ENCODE measurements at places on chromosomes 7 and 10.

DNA sequence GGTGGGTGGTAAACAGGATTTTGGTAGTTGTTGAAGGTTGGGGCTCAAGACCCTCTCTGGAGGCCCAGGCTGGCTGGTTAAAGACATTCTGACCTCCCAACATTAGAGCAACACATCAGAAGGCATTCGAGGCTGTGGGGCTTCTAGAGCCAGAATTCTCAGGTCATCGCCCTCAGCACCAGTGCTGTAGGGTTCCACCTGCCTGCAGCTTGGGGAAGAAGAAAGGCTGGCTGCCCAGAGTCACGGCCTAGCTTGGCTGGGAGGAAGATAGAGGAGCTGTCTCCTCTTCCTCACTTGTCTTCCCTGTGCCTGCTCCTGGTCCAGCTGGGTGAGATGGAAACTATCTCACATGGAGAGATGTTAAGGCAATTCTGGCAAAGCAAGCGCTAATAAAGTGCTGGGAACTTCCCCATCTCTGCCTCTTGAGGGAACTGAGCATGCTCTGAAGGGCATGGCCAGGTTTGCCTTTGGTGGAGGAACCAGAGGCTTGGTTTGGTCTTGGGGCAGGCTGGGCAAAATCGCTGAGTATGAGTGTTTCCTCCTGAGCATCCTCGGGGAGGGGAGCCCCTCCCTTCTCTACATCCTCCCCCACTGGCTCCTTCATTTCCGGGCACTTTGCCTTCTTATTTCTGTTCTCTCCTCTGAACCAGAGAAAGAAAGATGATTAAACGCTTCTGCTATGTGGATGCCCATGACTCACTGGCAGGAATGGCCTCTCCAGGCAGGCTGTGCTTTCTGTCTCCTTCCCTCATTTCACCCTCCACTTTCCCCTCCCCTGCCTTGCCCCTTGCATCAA, 509.0 kb upstream of the PODXL start:
- peak; percentile 97 for DNase-seq
- peaks cover 33% of the 10 kb centered on the region for H3K4me1 ChIP-seq
- peak overlapping the region; percentile 88 for H3K27ac ChIP-seq
- H3K4me3 ChIP-seq: no peak overlapping the region
- no peaks in the 10 kb centered on the region for H3K27me3 ChIP-seq
- no peaks in the 10 kb centered on the region for H3K36me3 ChIP-seq

GRCh38 chr7:129386506-129386905, 47.7 kb upstream of the STRIP2 start:
- no peak for DNase-seq
- no peaks in the 10 kb centered on the region for H3K27me3 ChIP-seq
- H3K27ac ChIP-seq: no peak overlapping the region
- H3K36me3 ChIP-seq: no peaks in the 10 kb centered on the region

DNA sequence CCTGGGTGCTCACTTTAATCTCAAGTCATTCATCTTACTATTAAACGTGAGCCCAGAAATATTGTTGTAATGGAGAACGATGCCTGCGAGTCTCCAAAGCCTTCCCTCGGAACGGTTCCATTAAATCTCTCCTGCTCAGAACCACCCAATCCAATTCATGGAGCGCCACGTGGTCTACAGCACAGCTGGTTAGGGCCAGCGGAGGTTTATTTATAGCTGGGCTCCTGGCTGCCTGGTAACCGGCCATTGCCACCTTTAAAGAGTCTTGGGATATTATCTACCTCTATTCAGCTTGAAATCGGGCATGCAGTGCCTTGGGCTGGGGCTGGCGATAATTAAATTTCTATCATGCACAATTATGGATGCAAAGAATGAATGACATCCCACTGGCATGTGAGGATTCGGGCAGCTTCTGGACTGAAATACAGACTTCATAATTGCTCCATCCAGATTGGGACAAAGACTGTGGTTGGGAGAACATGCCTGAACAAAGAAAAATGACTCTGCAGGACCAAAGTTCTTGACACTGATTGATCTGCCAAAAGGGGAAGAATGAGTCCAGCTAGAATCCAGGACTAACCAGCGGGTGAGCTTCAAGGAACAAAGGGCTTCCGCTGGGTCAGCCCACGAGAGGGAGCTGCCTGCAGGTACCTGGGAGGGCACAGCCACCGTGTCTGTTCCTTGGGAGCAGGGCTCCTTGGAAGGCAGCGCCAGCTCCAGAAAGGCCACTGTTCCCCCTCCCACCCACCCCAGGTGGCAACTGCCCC, 7.3 kb downstream of the FAM20C start:
- H3K4me1 ChIP-seq: no peaks in the 10 kb centered on the region
- no peak overlapping the region for H3K27ac ChIP-seq
- DNase-seq: no peak

DNA sequence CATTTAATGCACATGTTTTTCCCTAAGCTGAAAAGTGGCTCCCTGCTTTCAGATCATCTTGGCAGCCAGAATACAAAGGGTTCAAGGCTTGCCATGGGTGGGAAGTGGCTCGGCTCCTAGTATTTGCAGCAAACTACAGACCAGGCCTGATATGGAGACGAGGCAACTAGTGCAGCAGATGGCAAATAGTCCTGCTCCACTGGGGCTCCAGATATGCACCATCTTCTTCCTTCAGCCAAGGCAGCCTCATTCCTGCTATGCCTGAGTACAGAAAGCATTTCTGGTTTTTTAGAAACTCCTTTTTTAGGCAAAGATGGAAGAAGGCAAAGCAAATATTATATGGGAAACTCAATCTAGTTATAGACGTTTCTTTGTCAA, 23.9 kb downstream of the LRRC4 start:
- H3K4me3 ChIP-seq: no peak overlapping the region
- no peak overlapping the region for H3K27ac ChIP-seq
- H3K27me3 ChIP-seq: no peaks in the 10 kb centered on the region
- peaks cover 1% of the 10 kb centered on the region for H3K36me3 ChIP-seq
- no peaks in the 10 kb centered on the region for H3K4me1 ChIP-seq
- DNase-seq: no peak

DNA sequence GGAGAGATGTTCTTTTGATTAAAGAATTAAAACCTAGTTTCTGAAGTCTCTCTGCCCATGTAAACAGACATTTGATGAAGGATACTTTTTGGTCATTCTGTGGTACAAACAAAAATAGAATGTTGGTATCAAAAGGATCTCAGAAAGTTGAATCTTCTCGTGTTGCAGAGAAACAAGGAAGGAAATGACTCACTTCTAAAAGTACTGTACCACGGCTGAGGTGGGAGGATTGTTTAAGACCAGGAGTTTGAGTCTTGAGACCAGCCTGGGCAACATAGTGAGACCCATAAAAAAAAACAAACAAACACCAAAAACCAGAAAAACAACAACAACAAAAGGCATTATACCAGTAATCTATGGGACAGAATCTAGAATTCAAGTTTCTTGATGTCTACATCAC, 69.7 kb downstream of the PRSS58 start:
- no peak overlapping the region for H3K27ac ChIP-seq
- no peak for DNase-seq
- H3K36me3 ChIP-seq: no peaks in the 10 kb centered on the region

- DNase-seq: peak; percentile 67
- no peak overlapping the region for H3K4me3 ChIP-seq
- no peaks in the 10 kb centered on the region for H3K27me3 ChIP-seq
- peaks cover 3% of the 10 kb centered on the region for H3K36me3 ChIP-seq
- H3K27ac ChIP-seq: peak overlapping the region; percentile 3
These were observed 181.3 kb downstream of the TAX1BP1 start for GRCh38 chr7:27921081-27921836.

- H3K27ac ChIP-seq: no peak overlapping the region
- no peaks in the 10 kb centered on the region for H3K27me3 ChIP-seq
- no peaks in the 10 kb centered on the region for H3K36me3 ChIP-seq
- no peak for DNase-seq
These were observed 130.3 kb downstream of the ATE1 start for GRCh38 chr10:121797490-121797889.

- no peak overlapping the region for H3K4me3 ChIP-seq
- H3K27me3 ChIP-seq: no peaks in the 10 kb centered on the region
- no peak for DNase-seq
- no peaks in the 10 kb centered on the region for H3K4me1 ChIP-seq
- peaks cover 5% of the 10 kb centered on the region for H3K36me3 ChIP-seq
These were observed 558.3 kb upstream of the FOXK1 start for GRCh38 chr7:4123823-4124222.

DNA sequence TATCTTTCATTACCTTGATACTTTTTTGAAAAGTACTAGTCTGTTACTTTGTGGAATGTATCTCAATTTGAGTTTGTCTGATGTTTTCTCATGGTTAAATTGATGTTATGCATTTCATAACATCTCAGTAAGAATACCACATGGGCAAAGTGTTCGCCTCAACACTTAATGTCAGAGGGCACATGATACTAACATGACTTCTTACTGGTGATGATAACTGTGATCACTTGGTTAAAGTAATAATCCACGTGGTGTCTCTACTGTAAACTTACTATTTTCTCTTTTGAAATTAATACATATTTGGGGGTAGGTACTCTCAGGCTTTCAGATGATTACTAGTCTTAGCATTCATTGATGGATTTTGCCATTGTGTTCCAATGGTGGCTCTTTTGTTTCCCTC, 2.2 kb downstream of the SDHAF3 start:
- no peaks in the 10 kb centered on the region for H3K27me3 ChIP-seq
- H3K4me1 ChIP-seq: peaks cover 3% of the 10 kb centered on the region
- no peak for DNase-seq
- no peak overlapping the region for H3K4me3 ChIP-seq
- no peak overlapping the region for H3K27ac ChIP-seq
- H3K36me3 ChIP-seq: no peaks in the 10 kb centered on the region

GRCh38 chr10:60646966-60647796, 131.1 kb upstream of the CDK1 start:
- peaks cover 14% of the 10 kb centered on the region for H3K4me1 ChIP-seq
- H3K27ac ChIP-seq: no peak overlapping the region
- H3K27me3 ChIP-seq: no peaks in the 10 kb centered on the region
- DNase-seq: no peak
- H3K36me3 ChIP-seq: no peaks in the 10 kb centered on the region

- no peaks in the 10 kb centered on the region for H3K36me3 ChIP-seq
- H3K27ac ChIP-seq: no peak overlapping the region
- DNase-seq: no peak
- H3K4me1 ChIP-seq: no peaks in the 10 kb centered on the region
- H3K4me3 ChIP-seq: no peak overlapping the region
These were observed 3.5 kb upstream of the GNGT1 start for GRCh38 chr7:93902777-93903423.

DNA sequence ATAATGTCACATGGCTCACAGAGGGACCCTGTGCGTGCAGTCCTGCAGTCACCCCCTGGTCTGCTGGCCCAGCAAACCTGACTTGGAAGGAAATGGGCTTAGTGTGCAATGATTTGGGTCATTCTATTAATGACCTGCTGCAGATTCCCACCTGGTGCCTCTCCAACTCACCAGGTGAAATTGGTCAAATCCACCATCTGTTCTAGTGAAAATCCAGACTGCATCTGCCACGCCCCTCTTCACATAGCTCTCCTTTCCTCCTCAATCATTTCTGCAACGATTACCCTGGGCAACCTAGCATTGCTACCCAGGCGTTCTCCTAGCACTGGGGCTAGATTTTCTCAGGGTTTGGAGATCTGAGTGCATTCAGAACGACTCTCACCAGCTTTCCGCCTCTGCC, 29.4 kb downstream of the SRRM3 start:
- H3K4me3 ChIP-seq: no peak overlapping the region
- H3K27me3 ChIP-seq: peaks cover 24% of the 10 kb centered on the region
- H3K4me1 ChIP-seq: peaks cover 9% of the 10 kb centered on the region
- H3K27ac ChIP-seq: no peak overlapping the region
- H3K36me3 ChIP-seq: no peaks in the 10 kb centered on the region

DNA sequence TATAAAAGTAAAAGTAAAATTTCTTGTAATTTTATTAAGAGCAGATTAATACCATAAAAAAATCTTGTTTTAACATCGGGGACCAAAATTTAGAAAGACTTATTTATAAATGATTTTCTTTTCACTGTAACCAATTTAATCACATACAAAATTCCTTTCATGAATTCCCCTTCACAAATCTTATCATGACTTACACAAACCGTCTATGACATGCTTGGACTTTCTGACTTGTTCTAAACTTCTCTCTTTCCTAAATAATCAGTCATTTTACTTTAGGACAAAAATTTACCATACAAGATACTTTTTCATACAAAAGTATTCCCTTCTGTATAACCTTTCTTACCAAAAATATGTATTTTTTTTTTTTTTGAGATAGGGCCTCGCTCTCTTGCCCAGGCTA, 9.3 kb downstream of the CROT start:
- H3K36me3 ChIP-seq: peaks cover 44% of the 10 kb centered on the region
- H3K4me3 ChIP-seq: no peak overlapping the region
- H3K27me3 ChIP-seq: no peaks in the 10 kb centered on the region

GRCh38 chr10:33570495-33570894, 236.0 kb upstream of the NRP1 start:
- no peak for DNase-seq
- peaks cover 7% of the 10 kb centered on the region for H3K4me1 ChIP-seq
- no peak overlapping the region for H3K27ac ChIP-seq
- H3K36me3 ChIP-seq: no peaks in the 10 kb centered on the region

GRCh38 chr7:95871075-95871848, 98.9 kb downstream of the DYNC1I1 start:
- no peak overlapping the region for H3K27ac ChIP-seq
- H3K36me3 ChIP-seq: no peaks in the 10 kb centered on the region
- no peak for DNase-seq
- no peaks in the 10 kb centered on the region for H3K27me3 ChIP-seq
- H3K4me3 ChIP-seq: no peak overlapping the region

- H3K36me3 ChIP-seq: no peaks in the 10 kb centered on the region
- H3K27me3 ChIP-seq: no peaks in the 10 kb centered on the region
- H3K4me1 ChIP-seq: no peaks in the 10 kb centered on the region
- H3K27ac ChIP-seq: no peak overlapping the region
These were observed 1612.4 kb upstream of the LRRTM3 start for GRCh38 chr10:65313406-65313805.

DNA sequence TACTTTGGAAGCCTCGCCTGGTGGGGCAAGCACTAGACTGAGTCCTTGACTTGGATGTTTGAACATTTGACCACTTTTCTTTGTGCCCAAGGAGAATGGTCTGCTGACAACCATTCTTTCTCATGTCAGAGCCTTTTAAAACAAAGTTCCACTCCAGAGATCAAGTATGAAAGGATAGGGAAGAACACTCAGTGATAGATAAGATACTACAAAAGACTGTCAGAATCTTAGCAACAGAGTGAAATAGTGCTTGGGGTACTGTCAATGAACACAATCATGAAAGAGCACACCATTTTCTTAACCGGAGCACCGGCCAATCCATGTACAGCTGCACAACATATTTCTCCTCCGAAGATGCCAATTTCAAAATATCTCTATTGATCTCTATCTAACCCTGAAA, 82.8 kb upstream of the ADO start:
- H3K27ac ChIP-seq: no peak overlapping the region
- no peaks in the 10 kb centered on the region for H3K4me1 ChIP-seq
- no peaks in the 10 kb centered on the region for H3K27me3 ChIP-seq

DNA sequence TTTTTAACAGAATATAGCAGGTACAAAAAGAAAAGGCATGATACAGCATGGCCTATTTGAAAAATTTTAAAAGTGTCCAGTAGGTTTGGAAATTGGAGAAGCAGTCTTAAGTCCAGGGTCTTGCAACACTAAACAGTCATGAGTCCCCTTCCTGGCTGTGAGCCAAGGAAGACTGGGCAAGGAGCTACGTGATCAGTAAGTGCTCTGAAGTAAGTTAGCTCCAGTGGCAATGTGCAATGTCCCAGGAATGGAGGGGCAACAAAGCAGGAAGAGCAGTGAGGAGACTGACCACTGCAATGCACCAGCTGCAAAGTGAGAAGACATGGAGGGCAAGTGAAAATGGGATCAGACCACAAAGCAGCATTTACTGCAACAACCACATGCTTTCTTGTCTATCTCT, 72.9 kb upstream of the GRID1 start:
- no peak overlapping the region for H3K27ac ChIP-seq
- DNase-seq: no peak
- peaks cover 95% of the 10 kb centered on the region for H3K36me3 ChIP-seq
